CD4-positive, alpha-beta memory T cell (primary cell): ENCODE measurements at places on chromosomes 1 and 21. TPM values are rescaled to one million over a fixed set of nuclear protein-coding genes. Genes with fewer than 3 reads are reported as not detected.

COL11A1 gene
- not detected for polyA plus RNA-seq

EDARADD gene
- 8.0 TPM for polyA plus RNA-seq

TENT5C gene
- 43.0 TPM for polyA plus RNA-seq

RXFP4 gene
- polyA plus RNA-seq = not detected

SDHC gene
- polyA plus RNA-seq = 296 TPM
